ENCODE measurements at places on chromosomes 5 and 9. TPM values are rescaled to one million over a fixed set of nuclear protein-coding genes. Genes with fewer than 3 reads are reported as not detected.
A peak's percentile ranks its signal among the peaks of the same experiment; 100 is the strongest.

- H3K4me1 ChIP-seq = no peaks in the 10 kb centered on the region
- no peak for DNase-seq
- H3K27me3 ChIP-seq = no peaks in the 10 kb centered on the region
- no peak overlapping the region for H3K4me3 ChIP-seq
- H3K27ac ChIP-seq = no peak overlapping the region
Observed at GRCh38 chr5:128649192-128649591, 111.1 kb upstream of the FBN2 start.

GRCh38 chr9:28782630-28783029, 1209.3 kb upstream of the C9orf72 start:
- H3K4me3 ChIP-seq = no peak overlapping the region
- no peaks in the 10 kb centered on the region for H3K4me1 ChIP-seq
- H3K27ac ChIP-seq = no peak overlapping the region
- no peaks in the 10 kb centered on the region for H3K27me3 ChIP-seq
- H3K36me3 ChIP-seq = no peaks in the 10 kb centered on the region

- no peak for DNase-seq
- H3K36me3 ChIP-seq = no peaks in the 10 kb centered on the region
- no peak overlapping the region for H3K4me3 ChIP-seq
- H3K27ac ChIP-seq = no peak overlapping the region
- H3K4me1 ChIP-seq = no peaks in the 10 kb centered on the region
Observed at GRCh38 chr5:93192087-93192486, 388.9 kb downstream of the NR2F1-AS1 start.

Gene CKMT2
- polyA plus RNA-seq = not detected

GRCh38 chr9:95551406-95551805, 34.6 kb upstream of the PTCH1 start:
- no peak overlapping the region for H3K4me3 ChIP-seq
- no peaks in the 10 kb centered on the region for H3K27me3 ChIP-seq
- H3K4me1 ChIP-seq = no peaks in the 10 kb centered on the region
- H3K27ac ChIP-seq = no peak overlapping the region
- no peak for DNase-seq

DNA sequence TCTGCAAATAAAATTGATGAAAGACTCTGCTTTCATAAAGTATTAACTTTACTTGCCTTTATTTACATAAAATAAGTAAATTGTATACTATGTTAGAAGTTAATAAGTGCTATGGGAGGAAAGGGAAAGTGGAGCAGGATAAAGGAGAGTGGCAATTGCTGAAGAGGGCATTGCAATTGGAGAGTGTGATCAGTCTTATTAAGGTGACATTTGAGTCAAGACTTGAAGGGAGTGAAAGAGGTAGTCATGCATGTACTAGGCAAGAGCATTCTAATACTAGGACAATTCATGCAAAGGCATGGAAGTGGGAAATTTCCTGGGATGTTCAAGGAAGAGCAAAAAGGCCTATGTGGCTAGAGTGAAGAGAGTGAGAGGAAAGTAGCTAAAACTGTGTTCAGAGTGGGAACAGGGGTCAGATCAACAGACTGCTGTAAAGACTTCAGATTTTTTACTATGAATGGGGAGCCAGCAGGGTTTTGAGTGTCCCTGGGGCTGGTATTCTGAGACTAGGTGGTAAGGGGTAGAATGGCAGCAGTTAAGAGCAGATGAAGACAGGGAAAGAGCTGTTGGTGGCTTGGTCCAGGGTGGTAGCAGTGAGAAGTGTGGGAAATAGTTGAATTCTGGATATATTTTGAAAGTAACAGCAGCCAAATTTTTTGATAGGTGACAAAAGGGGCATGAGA, 182.3 kb upstream of the RIOK2 start:
- no peaks in the 10 kb centered on the region for H3K4me1 ChIP-seq
- no peak overlapping the region for H3K27ac ChIP-seq
- no peaks in the 10 kb centered on the region for H3K27me3 ChIP-seq
- no peaks in the 10 kb centered on the region for H3K36me3 ChIP-seq
- no peak for DNase-seq
- H3K4me3 ChIP-seq = no peak overlapping the region

- H3K27me3 ChIP-seq = no peaks in the 10 kb centered on the region
- no peak for DNase-seq
- no peak overlapping the region for H3K4me3 ChIP-seq
- H3K4me1 ChIP-seq = no peaks in the 10 kb centered on the region
- H3K27ac ChIP-seq = no peak overlapping the region
Observed at GRCh38 chr5:111580956-111581355, 68.6 kb upstream of the STARD4 start.

DNA sequence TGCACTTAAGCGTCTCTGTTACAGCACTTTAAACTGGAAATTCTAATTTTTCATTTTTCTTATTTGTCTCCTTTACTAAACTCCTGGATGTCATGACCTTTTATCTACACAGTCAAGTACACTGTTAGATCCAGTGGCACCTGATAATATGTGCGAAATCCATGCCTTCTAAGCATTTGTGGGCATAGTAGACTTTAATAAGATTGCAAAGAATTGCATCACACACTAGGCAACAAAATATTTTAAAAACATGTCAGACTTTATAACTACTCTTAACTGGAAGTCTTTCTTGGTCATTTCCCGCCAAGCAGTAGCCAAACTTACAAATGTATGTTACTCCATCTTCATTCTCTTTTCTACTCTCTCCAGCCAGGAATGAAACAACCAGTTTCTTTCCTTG, 5.0 kb upstream of the SPINK1 start:
- H3K27ac ChIP-seq = no peak overlapping the region
- H3K4me1 ChIP-seq = no peaks in the 10 kb centered on the region
- H3K36me3 ChIP-seq = no peaks in the 10 kb centered on the region
- H3K4me3 ChIP-seq = no peak overlapping the region
- H3K27me3 ChIP-seq = no peaks in the 10 kb centered on the region

DNA sequence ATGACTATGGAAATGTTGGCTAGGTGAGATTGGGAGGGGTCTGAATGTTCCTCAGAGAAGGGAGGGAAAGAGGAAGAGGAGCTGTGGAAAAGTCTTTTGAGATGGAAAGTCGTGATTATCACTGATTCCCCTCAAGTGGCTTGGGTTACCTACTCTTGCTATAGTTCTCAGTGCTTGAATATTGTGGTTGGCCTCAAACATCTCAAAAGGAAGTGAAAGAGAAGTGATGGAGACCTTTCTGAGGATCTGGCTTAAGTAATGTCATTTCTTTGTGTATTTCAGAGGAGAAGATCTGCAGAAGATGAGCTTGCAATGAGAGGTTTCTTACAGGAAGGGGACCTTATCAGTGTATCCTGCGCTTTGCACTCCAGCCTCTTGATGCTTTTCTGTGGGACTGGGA, 5.5 kb downstream of the EXOSC2 start:
- no peak overlapping the region for H3K4me3 ChIP-seq
- H3K27ac ChIP-seq = no peak overlapping the region
- H3K36me3 ChIP-seq = peaks cover 22% of the 10 kb centered on the region
- no peak for DNase-seq
- H3K27me3 ChIP-seq = no peaks in the 10 kb centered on the region

- no peak for DNase-seq
- H3K27me3 ChIP-seq = no peaks in the 10 kb centered on the region
- H3K4me3 ChIP-seq = no peak overlapping the region
- H3K4me1 ChIP-seq = no peaks in the 10 kb centered on the region
Observed at GRCh38 chr5:116439905-116440304, 134.7 kb downstream of the SEMA6A start.

DNA sequence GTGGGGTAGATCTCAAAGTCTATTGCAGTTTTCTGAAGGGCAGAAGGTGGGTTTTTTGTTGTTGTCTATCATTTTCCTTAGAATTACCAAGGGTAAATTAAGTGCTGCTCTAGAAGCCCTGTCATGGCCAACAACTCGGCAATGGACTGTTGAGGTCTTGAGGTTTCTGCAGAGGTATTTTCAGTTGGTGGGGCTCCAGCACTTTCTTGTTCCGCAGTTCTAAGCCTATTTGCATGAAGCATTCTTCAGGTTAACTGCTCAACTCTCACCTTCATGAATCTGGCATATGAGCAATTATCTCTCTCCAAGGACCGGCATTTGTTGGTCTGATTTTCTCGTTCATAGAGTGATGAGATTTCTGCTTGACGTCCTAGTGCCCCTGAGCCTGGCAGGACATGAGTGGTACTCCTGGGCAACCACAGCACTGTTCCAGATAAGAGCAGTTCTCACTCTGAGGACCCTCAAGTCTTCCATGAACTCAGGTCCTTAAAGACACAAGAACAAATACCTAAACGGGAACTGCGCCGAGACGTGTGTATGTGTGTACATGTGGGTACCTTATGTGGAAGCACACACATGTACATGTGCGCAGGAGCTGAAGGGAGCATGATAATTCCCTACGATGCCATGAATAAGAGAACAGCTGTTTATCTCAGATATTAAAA, 544.5 kb downstream of the CSNK1G3 start:
- H3K27me3 ChIP-seq = no peaks in the 10 kb centered on the region
- H3K36me3 ChIP-seq = no peaks in the 10 kb centered on the region

GRCh38 chr9:93476924-93477323, 23.5 kb upstream of the FAM120AOS start:
- peaks cover 4% of the 10 kb centered on the region for H3K36me3 ChIP-seq
- no peaks in the 10 kb centered on the region for H3K27me3 ChIP-seq
- no peak overlapping the region for H3K27ac ChIP-seq
- no peak for DNase-seq

Gene EDIL3
- polyA plus RNA-seq = not detected

GRCh38 chr5:151205411-151205810, 18.5 kb downstream of the CCDC69 start:
- H3K27me3 ChIP-seq = no peaks in the 10 kb centered on the region
- H3K27ac ChIP-seq = peak overlapping the region; percentile 25
- peaks cover 42% of the 10 kb centered on the region for H3K4me1 ChIP-seq
- no peak for DNase-seq
- H3K4me3 ChIP-seq = no peak overlapping the region

GRCh38 chr5:32297181-32298058, 15.3 kb downstream of the MTMR12 start:
- H3K36me3 ChIP-seq = no peaks in the 10 kb centered on the region
- DNase-seq = no peak
- no peaks in the 10 kb centered on the region for H3K27me3 ChIP-seq
- no peak overlapping the region for H3K4me3 ChIP-seq

DNA sequence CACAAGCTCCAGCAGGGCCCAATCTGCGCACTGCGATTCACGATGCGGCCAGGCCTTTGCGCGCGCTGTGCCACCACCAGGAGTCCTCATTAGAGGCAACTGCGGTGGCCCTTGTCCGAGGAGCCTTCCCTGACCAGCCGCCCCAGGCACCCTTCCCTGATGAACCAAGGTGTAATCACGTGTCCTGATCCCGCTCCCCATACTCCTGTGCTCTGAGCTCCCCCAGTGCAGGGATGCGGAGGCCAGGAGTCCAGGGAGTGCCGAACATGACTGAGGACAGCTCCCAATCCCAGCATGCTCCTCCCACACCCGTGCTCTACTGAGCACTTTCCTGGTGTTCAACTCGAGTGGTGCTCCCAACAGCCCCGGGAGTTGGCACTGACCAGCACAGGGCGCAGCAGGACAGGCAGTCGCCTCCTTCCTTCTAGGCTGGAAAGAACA, 134.8 kb downstream of the ZNF354C start:
- H3K27me3 ChIP-seq = no peaks in the 10 kb centered on the region
- H3K36me3 ChIP-seq = no peaks in the 10 kb centered on the region
- H3K27ac ChIP-seq = no peak overlapping the region
- H3K4me3 ChIP-seq = no peak overlapping the region

- no peak overlapping the region for H3K27ac ChIP-seq
- no peaks in the 10 kb centered on the region for H3K27me3 ChIP-seq
- no peaks in the 10 kb centered on the region for H3K4me1 ChIP-seq
- H3K36me3 ChIP-seq = no peaks in the 10 kb centered on the region
- no peak overlapping the region for H3K4me3 ChIP-seq
Observed at GRCh38 chr9:131873335-131873734, 133.5 kb upstream of the RAPGEF1 start.

Gene ASS1
- polyA plus RNA-seq = not detected

Gene GZMA
- polyA plus RNA-seq = 13.8 TPM

GRCh38 chr5:180599590-180599914, 8.3 kb upstream of the SCGB3A1 start:
- no peaks in the 10 kb centered on the region for H3K36me3 ChIP-seq
- no peak overlapping the region for H3K27ac ChIP-seq
- DNase-seq = no peak

- H3K27ac ChIP-seq = no peak overlapping the region
- no peaks in the 10 kb centered on the region for H3K27me3 ChIP-seq
- no peaks in the 10 kb centered on the region for H3K4me1 ChIP-seq
- DNase-seq = no peak
Observed at GRCh38 chr5:79743846-79744605, 54.4 kb downstream of the CMYA5 start.

- DNase-seq = no peak
- H3K27ac ChIP-seq = no peak overlapping the region
- no peaks in the 10 kb centered on the region for H3K36me3 ChIP-seq
- H3K4me3 ChIP-seq = no peak overlapping the region
- H3K4me1 ChIP-seq = no peaks in the 10 kb centered on the region
Observed at GRCh38 chr5:9869616-9870288, 239.6 kb upstream of the TAS2R1 start.

Gene GNA14
- not detected for polyA plus RNA-seq

Gene SOHLH1
- polyA plus RNA-seq = not detected

- H3K4me1 ChIP-seq = no peaks in the 10 kb centered on the region
- DNase-seq = no peak
- H3K4me3 ChIP-seq = no peak overlapping the region
- H3K36me3 ChIP-seq = no peaks in the 10 kb centered on the region
- no peak overlapping the region for H3K27ac ChIP-seq
Observed at GRCh38 chr5:19179571-19179970, 808.4 kb downstream of the CDH18 start.

DNA sequence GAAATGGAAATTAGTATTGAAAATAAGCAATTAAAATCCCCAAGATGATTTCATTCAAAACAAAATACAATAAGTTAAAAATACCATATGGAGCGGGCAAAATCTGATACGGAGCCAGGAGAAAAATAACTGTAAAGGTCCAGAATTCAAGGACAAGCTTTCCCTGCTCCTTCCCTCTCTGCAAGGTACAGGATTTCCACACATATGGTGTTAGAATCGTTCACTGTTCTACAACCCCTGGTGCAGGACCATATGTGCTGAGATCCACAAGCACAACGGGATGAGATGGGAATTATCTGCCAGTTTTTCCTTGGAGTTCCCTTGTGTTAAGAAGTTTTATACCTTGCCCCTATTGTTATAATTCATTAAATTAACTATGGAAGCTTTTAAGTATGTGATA, 94.7 kb upstream of the DMAC1 start:
- no peaks in the 10 kb centered on the region for H3K36me3 ChIP-seq
- no peaks in the 10 kb centered on the region for H3K27me3 ChIP-seq
- DNase-seq = no peak
- H3K4me1 ChIP-seq = no peaks in the 10 kb centered on the region
- H3K27ac ChIP-seq = no peak overlapping the region
- no peak overlapping the region for H3K4me3 ChIP-seq

DNA sequence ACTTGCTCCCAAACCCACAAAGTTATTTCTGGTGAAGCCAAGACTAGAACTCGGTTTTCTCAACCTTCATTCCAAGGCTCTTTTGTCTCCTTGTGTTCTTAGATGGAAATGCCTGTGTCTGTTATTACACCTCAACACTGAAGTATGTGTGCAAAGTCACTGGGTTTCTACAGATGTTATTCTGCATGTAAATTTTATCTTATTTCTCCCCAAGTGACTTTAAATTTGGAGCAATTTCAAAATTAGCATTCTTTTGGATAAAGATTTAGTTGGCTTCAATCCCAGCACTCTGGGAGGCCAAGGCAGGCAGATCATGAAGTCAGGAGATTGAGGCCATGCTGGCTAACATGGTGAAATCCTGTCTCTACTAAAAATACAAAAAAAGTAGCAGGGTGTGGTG, 104.4 kb upstream of the GNA14 start:
- H3K36me3 ChIP-seq = no peaks in the 10 kb centered on the region
- H3K27me3 ChIP-seq = no peaks in the 10 kb centered on the region
- H3K4me1 ChIP-seq = no peaks in the 10 kb centered on the region
- no peak for DNase-seq

Gene F2RL1
- polyA plus RNA-seq = 3.2 TPM

All from naive thymus-derived CD4-positive, alpha-beta T cell (primary cell).